Mesendoderm (in vitro differentiated cells): ENCODE measurements at places on chromosomes 6 and 20.

- H3K36me3 ChIP-seq: no peaks in the 10 kb centered on the region
- DNase-seq: no peak
These were observed 61.4 kb upstream of the RIN2 start for GRCh38 chr20:19696620-19697019.

- peaks cover 6% of the 10 kb centered on the region for H3K4me1 ChIP-seq
- no peak overlapping the region for H3K4me3 ChIP-seq
- H3K27ac ChIP-seq: no peak overlapping the region
- DNase-seq: peak; percentile 70
- H3K27me3 ChIP-seq: no peaks in the 10 kb centered on the region
- no peaks in the 10 kb centered on the region for H3K36me3 ChIP-seq
These were observed 29.9 kb upstream of the PREP start for GRCh38 chr6:105432797-105433196.

DNA sequence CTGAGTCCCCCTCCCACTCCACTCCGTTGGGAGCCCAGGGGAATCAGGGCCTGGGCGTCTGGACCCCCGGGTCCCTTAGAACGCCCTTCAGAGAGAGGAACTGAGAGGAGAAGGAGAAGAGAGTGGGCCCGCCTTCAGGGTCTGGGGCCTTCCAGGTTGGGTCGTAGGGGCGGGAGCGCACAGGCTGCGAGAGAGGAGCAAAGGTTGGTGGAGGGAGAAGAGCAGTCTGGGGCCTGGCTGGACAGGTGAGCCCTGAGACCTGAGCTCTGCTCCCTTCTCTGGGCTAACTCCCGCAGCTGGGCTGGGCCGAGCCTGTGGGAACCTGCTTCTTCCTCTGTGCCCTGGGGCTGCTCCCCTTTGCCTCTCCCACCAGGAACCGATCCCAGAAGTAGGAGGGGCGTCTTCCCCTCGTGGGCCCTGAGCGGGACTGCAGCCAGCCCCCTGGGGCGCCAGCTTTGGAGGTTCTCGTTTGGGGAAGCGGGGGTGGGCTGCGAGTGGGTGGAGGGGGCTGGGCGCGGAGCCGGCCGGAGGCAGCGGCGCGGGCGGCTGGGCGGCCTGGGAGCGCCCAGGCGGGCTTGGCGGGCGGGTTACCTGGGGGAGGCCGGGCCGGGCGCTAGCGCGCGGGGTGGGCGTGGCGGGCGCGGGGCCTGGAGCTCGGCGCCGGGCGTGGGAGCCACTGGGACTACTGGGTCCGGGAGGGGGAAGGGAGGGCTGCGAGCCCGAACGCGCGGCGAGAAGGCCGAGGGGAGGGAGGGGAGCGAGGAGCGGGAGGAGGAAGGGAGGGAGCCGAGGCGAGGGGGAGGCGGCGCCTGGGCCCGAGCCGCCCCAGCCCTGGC, at the start of gene DDR1:
DDR1 (plus strand) TSS at position 835 of the 836 bp plus-strand sequence. CDS start 4,211 bp downstream, outside the sequence.
- H3K27me3 ChIP-seq: no peaks in the 10 kb centered on the region
- H3K27ac ChIP-seq: peak within 1 kb of the TSS; percentile 76
- no peaks in the 10 kb centered on the region for H3K36me3 ChIP-seq
- peak; percentile 68 for DNase-seq

DNA sequence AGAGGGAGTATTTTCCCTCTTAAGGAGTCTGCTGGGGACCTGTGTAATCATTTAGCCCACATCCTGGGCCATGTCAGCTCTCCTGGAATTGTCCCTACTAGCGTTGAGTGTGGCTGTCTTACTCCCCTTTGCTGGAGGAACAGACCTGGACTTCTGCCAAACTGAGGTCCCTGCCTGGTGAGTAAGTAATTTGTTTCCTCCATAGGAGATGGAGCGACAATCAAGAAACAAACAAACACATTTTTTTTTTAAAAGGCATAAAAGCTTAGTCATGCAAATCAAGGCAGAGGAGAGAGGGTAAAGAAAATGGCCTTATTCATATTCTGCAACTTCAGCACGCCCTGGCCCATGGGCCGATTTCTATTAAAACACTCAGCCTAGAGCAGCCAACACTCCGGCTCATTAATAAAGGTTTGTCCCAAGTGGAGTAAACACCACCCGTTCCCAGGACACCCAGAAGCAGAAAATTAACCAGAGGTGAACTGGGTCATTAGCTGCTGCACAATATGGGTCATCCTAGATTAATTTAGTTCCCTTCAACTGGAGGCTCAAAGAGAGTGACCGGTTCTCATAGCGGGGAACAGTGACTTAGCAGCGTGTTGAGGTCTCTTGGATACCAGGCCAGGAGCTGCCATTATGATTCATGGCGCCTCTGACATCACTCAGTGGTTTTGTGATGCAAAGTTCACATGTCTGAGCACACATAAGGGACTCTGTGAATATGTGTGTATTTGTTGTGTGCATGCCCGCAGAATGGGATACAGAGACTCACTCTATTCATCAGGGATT, 165.0 kb upstream of the SULF2 start:
- H3K4me1 ChIP-seq: no peaks in the 10 kb centered on the region
- DNase-seq: peak; percentile 39
- H3K36me3 ChIP-seq: no peaks in the 10 kb centered on the region
- H3K4me3 ChIP-seq: no peak overlapping the region

- H3K27me3 ChIP-seq: no peaks in the 10 kb centered on the region
- peaks cover 1% of the 10 kb centered on the region for H3K36me3 ChIP-seq
- no peak for DNase-seq
- H3K4me3 ChIP-seq: no peak overlapping the region
These were observed 41.9 kb downstream of the FOXP4 start for GRCh38 chr6:41588111-41588510.

GRCh38 chr6:53828215-53828614, 33.4 kb downstream of the LRRC1 start:
- no peaks in the 10 kb centered on the region for H3K27me3 ChIP-seq
- peaks cover 4% of the 10 kb centered on the region for H3K4me1 ChIP-seq
- no peak overlapping the region for H3K4me3 ChIP-seq
- H3K36me3 ChIP-seq: no peaks in the 10 kb centered on the region
- DNase-seq: no peak

DNA sequence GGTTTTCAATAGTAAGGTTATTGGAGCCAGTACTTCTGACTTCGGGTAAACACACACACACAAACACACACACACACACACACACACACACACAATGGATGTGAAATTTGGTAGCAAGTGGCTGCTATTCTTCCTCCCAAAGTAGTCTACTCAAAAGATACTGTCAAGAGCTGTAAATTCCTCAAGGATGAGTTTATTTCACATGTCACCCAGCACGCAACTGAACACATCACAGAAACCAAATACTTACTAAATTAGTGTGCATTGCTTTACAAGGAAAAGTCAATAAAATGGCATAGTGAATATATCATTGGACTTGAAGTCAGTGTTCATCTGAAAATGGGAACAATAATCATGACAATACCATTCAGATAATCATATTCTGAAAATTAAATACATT, 32.9 kb downstream of the MMUT start:
- no peak overlapping the region for H3K27ac ChIP-seq
- H3K36me3 ChIP-seq: no peaks in the 10 kb centered on the region
- H3K4me3 ChIP-seq: no peak overlapping the region
- DNase-seq: no peak
- no peaks in the 10 kb centered on the region for H3K4me1 ChIP-seq
- H3K27me3 ChIP-seq: no peaks in the 10 kb centered on the region

GRCh38 chr20:25864326-25864962, 167.8 kb upstream of the ZNF337 start:
- H3K27ac ChIP-seq: no peak overlapping the region
- no peak overlapping the region for H3K4me3 ChIP-seq
- H3K27me3 ChIP-seq: no peaks in the 10 kb centered on the region
- no peaks in the 10 kb centered on the region for H3K4me1 ChIP-seq

DNA sequence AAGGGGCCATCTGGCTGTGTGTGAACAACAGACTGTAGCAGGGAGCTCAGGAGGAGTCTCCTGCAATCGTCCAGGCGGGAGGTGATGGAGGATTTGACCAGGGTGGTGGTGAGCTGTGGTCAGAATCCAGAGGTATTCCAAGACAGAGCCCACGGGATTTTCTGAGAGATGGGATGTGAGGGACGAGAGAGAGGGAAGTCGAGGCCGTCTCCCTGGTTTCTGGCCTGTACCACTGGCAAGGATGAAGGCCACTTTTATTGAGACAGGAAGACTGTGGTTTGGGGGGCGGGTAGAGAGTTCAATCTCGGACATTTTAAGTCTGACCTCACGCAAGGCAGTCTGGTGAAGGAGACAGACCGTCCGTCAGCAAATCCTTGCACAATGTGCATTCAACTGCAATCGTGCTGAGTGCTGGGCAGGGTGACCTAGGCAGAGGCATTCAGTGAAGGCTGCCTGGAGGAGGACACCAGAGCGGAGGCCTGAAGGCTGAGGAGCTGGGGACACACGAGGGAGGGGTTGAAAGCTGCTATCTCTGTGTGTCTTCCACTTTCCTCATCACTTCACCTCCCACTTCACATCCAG, 53.9 kb downstream of the PREX1 start:
- H3K27me3 ChIP-seq: no peaks in the 10 kb centered on the region
- no peak overlapping the region for H3K4me3 ChIP-seq
- H3K27ac ChIP-seq: no peak overlapping the region
- no peaks in the 10 kb centered on the region for H3K36me3 ChIP-seq
- no peak for DNase-seq

DNA sequence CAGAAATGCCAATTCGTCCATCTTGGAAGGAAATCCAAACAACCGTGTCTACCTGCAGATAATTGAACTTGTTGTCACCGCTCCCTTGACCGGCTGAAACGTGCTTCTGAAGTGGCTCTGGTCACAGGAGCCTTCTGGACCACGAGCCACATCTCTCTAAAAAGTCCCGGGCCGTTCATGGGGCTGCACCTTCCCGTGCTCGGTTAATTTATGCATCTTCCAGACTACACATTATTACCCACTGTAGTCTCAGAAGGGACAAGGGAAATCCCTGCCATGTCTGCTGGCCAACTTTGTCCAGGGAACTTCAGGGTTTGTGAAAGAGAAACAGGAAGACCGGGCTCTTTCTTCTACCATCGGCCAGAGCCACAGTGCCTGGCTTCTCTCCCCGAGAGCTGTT, 63.4 kb upstream of the MPC1 start:
- H3K27me3 ChIP-seq: no peaks in the 10 kb centered on the region
- H3K36me3 ChIP-seq: no peaks in the 10 kb centered on the region
- H3K4me3 ChIP-seq: no peak overlapping the region

- peaks cover 2% of the 10 kb centered on the region for H3K4me1 ChIP-seq
These were observed 23.0 kb upstream of the NAA20 start for GRCh38 chr20:19993958-19994669.

DNA sequence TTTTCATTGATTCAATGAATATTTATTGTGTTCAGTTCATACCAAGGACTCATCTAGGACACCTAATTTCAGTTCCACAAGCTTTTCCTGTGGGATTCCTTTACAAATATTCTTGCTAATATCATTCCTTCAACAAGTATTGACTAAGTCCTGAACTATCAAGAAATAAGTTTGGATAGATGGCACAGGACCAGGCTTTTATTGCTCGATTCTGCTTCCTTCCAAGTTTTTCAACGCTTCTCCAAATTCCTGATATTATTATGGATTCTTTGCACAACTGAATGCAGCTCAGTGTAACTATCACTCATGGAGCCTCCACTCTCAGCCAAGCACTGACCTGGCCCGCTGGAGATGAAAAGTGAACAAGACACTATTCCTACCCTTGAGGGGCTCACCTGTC, 32.7 kb upstream of the COL21A1 start:
- DNase-seq: no peak
- no peaks in the 10 kb centered on the region for H3K4me1 ChIP-seq

DNA sequence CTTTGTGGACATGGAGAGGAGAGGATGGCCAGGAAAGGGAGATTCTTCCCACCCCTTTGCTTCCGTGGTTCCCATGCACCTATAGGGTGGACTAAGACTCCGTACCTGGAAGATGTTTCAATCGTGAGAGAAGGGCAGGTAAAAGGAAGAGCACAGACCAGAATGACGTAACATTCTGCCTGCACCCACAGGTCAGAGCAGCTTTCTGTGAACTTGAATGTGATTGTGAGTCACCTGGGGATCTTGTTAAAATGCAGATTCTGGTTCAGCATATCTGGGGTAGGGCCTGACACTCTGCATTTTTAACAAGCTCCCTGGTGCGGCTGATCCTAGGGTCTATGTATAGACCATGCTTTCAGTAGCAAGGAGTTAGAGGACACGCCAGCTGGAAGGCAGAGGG, 164.1 kb upstream of the SGK1 start:
- H3K4me1 ChIP-seq: no peaks in the 10 kb centered on the region
- DNase-seq: no peak
- H3K4me3 ChIP-seq: no peak overlapping the region

- H3K27me3 ChIP-seq: no peaks in the 10 kb centered on the region
- no peaks in the 10 kb centered on the region for H3K36me3 ChIP-seq
- no peak overlapping the region for H3K27ac ChIP-seq
- H3K4me1 ChIP-seq: no peaks in the 10 kb centered on the region
These were observed 232.9 kb downstream of the SAMD5 start for GRCh38 chr6:147741389-147741788.

DNA sequence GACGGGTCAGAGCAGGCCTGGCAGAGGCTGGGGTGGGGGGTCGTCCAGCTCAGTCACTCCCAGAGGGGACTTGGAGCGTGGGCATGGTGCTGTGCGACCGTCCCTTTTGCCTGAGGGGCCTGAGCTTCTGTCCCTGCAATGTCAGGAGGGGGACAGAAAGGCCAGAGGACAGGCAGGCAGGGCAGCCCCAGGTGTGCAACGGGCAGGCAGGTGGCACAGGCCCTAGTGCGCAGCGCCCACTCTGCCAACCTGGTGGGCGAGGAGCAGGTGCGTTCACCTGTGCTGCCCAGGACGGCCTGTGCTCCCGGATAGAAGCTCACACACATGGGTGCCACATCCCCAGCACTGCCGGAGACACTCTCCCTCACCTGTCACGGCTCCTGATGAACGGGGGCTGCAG, 78.7 kb upstream of the SLCO4A1 start:
- no peaks in the 10 kb centered on the region for H3K27me3 ChIP-seq
- no peak overlapping the region for H3K4me3 ChIP-seq
- H3K36me3 ChIP-seq: no peaks in the 10 kb centered on the region
- no peak overlapping the region for H3K27ac ChIP-seq

DNA sequence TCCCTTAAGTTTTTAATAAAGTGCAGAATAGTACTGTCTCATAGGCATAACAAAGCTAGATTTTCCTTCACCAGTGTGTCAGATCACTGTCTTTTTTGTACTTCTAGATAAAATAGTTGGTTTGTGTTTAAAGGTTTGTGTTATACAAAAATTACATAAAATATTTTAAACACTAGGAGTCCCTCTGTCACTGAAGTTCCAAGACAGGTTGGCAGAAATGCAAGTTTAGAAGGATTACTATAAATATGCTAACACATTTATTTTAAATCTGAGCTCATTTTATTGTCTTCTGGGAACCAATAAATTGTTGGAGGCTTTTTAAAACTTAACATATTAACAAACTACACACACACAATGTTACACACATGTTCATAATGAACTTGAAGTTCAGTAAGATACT, 30.8 kb upstream of the RUNX2 start:
- DNase-seq: no peak
- no peaks in the 10 kb centered on the region for H3K36me3 ChIP-seq
- H3K4me3 ChIP-seq: no peak overlapping the region

- H3K27ac ChIP-seq: no peak overlapping the region
- no peak overlapping the region for H3K4me3 ChIP-seq
- H3K36me3 ChIP-seq: no peaks in the 10 kb centered on the region
These were observed 436.2 kb upstream of the SOX4 start for GRCh38 chr6:21157186-21157929.
